Non-pigmented ciliary epithelial cell (primary cell): ENCODE measurements at places on chromosomes 6 and 20.
A peak's percentile ranks its signal among the peaks of the same experiment; 100 is the strongest.

DNA sequence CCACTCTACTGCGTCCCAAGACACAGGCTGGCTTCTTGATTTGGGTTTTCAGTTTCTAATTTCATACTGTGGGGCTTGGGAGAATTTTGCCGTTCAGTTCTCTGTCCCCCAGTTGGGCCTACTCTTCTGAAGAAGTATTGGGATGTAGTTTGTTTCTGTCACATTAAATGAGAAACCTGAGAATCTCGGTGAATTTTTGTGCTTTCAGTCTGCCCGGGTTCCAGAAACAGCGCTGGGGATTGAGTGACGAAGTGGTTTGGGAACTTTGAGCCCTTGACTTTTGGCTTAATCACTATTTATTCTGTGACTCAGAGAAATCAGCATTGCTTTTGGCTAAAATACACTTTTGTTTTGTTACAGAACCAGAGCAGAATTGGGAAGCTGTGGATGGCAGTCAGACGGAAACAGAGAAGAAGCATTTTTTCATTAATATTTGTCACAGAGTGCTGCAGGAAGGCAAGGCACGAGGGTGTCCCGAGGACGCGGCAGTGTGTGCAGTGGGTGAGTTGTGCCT is 74.0 kb downstream of the IGF2R start:
- DNase-seq = no peak

GRCh38 chr6:135837735-135838449 is 13.6 kb upstream of the PDE7B start:
- no peak for DNase-seq

DNA sequence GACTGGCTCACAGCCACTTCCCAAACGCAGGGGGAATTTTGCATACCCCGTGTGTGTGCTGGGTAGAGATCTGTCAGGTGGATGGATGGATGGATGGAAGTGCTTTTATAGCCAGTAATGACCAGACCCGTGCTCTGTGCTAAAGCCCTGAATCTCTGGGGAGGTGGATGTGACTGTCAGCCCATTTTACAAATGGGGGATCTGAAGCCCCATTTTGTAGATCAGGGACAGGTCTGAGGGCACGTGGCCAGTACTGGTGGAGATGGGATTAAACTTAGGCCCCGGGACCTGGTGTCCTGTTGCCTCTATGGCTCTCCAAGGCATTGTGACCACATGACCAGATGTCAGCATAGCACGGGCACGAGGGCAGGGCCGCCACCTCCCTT is 38.2 kb upstream of the ZBP1 start:
- no peak for DNase-seq

DNA sequence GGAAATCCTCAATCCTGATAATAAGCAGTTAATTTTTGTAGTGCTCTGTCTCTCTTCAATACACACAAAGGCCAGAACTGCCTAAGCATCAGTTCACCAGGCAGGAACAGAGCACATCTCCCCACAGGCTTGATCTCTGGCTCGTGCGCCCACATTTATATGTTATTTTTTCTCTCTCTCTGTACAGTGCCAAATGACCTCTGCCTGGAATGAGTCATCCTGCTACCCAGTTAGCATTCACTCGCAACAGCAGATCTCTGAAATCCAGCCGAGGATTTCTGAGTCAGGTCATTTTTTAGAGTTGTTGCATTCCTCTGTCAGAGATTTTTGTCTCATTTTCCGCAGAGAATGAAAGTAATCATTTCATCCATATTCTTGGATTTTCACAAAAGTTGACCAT is 107.1 kb downstream of the COL12A1 start:
- peak; percentile 93 for DNase-seq

DNA sequence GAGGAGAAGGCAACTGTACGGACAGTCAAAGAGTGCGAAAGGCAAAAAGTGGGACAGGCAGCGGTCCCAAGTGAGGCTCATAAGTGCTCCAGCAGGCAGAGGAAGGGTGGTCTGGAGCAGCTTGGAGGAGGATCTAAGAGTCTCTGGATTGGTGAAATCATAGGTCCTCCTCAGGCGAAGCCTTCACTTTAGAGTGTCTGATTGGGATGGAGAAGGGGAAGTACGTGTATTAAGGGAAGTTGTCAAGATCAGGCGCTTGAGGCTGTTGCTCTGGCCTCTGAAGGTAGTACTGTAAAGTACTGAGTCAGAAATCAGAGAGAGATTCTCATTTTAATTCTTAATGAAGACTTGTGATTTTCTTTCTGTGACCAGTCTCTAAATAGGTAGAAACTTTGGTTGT is 185.6 kb downstream of the KIF16B start:
- no peak for DNase-seq

GRCh38 chr6:149888093-149888492 is 9.8 kb downstream of the RAET1E start:
- no peak for DNase-seq

GRCh38 chr6:39063526-39063925 is 14.9 kb downstream of the GLP1R start:
- DNase-seq = no peak

DNA sequence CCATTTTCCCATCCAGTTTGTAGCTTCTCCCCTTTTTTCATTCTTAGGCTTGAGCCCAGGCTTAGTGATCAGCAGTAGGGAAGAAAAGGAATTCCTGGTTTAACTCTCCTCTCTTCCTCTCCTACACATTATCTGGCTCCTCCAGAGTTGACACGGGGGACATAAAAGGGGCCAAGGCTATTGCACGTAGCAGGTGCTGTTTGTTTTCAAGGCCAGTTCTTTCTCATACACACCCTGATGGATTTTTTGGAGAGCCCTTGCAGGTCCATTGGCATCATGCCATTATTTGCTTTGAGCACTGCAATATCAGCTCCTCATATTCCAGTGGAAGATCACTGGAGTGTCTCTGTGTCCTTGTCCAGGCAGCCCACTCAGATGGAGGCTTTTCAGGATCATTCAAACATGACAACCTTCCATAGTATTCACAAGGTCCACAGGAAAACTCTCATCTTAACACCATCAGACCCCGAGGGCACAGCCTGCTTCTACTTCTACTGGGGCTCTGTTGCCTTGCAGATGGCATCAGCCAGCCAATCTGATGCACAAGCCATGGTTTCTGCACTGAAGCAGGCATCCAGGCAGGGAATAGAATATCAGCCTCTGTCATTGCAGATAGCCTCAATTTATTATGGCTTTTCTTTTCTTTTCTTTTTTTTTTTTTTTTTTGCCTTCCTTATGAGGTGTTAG is 18.8 kb downstream of the PLCB4 start:
- no peak for DNase-seq

GRCh38 chr6:100620085-100620840 is 155.5 kb upstream of the SIM1 start:
- DNase-seq = peak; percentile 91

DNA sequence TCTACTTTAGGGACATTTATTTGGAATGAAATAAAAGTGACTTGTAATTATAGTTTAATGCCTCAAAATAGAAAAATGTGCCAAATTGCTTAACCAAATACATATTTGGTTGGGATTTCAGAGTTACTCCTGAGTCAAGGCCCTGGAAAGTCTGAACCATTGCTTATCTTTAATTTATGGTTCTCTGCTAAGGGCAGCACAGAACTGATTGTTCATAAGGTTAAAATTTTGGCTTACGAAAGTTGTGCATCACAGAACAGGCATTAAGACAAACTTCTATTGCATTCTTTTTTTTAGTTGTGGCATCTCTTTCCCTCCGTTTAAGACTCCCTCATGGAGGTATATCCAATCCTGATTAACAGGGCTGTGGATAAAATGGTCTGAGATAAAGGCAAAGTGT is 92.2 kb upstream of the TENT5A start:
- no peak for DNase-seq

DNA sequence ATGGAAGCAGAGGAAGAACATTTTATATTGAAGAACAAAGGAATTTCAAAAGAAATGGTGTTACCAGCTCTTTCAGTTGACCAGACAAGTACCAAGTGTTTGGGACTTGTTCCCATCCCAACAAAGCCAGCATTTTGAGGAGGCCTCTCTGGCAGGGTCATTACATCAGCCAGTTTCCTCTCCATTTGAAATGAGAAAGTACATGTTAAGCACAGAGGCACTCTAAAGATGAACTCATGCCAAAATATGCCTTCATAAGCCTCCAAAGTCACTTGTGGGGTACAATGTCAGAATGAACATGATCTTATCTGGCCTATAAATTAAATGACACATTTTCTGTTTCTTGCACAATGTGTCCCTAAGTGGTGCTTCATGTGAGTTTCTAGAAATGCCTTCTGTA is 223.9 kb downstream of the PRL start:
- no peak for DNase-seq

DNA sequence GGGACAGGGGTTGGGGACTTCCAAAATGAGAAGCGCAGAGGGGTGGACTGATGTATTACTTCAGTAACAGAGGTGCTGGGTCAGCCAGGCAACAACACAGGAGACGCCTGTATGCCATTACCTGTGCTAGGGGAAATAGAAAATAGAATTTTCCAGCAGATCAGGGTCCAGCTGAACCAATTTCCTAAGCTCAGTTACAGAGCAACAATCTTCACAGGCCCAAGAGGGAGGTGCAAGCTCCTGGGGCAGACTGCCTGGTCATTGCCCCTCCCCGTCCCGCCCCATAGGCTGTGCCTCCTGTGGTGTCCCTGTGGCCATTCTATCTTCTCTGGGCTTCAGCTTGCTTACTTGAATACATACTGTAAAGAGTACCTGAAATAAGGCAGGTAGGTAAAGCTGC is 3.7 kb downstream of the KCNK5 start:
- no peak for DNase-seq

DNA sequence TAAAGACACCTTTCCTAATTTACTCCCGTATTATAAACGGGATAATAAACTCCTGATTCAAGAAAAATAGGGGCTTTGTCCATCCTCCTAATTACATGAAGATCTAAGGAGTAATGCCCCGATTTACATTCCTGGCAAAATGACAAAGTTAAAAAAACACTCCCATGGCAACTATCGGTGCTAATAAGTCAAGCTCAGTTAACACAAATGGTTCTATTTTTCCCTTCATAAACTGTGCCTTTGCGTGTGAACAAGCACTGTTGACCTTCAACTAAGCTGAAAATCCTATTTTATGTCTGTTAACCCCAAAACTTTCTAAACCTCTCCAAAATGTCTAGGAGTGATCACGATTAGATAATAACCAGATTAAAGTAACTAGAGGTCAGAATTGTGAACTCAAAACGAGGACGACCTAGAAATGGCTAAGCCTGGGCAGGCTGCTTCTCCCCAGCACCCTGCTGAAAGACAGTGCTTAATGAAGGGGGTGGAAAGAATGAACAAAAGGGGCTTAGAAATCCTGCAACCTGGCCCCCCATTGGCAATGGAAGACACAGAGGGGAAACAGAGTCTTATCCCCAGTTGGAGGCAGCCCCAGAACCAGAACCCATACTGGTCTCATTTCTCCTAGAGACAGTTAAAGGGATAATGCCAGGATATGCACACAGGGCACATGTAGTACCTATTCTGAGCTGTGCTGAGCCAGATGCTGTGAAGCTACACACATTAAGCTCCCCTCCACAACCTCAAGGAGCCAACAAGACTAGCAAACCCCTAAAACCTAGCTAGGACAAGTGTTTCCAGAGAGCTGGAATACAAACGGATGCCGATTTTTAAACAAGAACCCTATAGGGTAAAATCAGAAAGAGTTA is 23.0 kb downstream of the SLC23A2 start:
- no peak for DNase-seq

DNA sequence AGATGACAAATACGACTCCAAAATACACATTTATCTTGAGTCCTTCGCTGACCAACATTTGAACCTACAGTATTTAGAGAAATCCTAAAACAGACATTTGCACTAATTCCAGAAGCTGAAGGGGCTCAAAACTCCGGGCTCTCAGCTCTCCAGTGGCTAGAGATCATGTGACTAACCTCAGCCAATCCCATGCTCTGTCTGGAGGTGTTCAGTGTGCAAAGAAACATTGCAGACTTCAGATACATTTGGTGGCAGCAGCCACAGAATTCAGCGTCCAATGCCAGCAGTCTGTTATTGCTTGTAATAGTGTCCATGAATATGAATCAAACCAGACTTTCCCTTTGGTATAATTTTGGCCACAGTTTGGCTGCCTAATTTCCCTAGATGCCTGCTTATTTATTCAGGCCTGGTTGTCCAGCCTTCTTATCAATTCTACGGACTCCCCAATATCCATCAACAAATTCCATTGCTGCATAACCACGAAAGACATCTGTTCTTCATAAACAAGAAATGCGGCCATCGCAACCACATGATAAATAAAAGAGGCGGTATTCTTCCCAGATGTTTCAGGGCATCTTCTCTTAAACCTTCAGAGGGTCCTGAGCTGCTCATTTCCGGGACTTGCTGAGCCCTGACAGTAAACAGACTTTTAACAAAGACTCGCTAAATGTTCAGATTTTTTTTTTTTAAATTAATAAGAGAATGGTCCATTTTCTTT is 14.5 kb upstream of the CYP24A1 start:
- DNase-seq = no peak

DNA sequence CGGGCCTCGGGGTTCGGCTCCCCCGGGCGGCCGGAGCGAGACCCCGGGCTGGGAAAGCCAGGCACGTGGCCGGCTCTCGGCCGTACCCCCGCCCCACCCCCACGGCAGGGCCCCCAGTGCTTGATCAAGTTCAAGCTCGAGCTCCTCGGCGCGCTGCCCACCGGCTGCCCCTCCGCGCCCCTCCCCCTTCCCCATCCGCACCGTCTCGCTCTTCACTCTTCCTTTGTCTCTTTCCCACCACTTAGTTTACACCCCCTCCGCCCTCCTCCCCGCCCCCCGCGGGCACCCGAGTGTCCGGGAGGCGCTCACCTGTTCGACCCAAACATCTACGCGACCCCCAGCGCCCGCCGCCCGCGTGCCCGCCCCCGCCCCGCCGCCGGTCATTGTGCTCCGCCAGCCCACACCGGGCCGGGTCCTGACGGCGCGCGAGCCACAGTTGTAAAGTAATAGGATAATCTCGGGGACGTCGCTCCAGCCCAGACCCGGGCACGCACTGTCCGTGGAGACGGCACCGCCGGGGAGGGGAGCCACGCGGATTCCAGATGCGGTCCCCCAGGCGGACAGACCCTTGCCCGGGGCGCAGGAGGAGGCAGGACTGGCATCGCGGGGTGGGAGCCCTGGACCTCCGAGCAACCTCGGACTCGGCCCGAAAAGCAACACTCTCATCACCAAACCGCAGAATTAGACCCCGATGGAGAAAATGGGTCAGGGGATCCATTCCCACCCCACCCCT is 100.7 kb downstream of the NOL4L start:
- DNase-seq = no peak

GRCh38 chr20:29448806-29449470 is 1808.5 kb upstream of the DEFB115 start:
- no peak for DNase-seq

DNA sequence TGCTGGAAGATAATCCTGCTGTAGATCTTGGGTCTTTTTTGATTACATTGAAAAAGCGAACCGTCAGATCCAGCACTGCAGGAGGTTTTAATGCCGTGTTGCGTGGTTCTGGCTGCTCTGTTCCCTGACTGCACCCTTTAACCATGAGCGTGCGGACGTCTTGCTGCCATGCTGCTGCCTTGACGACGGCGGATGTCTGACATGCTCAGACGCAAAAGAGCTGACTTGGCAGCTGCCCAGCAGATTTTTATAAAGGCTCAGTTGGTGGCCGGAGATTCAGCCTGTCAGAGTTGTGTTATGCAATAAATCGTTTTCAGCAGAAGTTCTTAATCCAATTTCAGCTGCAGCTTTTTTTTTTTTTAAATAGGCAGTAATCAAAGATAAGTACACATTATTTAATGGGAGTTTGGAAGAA is 119.4 kb downstream of the JARID2 start:
- DNase-seq = peak; percentile 68

DNA sequence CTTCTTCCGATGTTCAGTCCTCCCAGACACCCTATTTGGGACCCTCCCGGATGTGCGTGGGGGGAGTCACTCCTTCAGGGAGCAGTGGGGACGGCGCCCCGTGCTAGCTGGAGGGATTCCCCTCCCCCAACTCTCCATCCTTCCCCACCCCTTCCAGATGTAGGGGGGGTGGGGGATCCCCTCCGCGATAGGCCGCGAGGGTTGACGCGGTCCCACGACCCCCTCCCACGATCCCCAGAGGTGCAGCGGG is 548 bp downstream of the GNL1 start:
- DNase-seq = no peak
